Left kidney (tissue), 8 donors: ENCODE measurements at places on chromosomes 3 and 15. TPM values are rescaled to one million over a fixed set of nuclear protein-coding genes. Genes with fewer than 3 reads are reported as not detected.

DNA sequence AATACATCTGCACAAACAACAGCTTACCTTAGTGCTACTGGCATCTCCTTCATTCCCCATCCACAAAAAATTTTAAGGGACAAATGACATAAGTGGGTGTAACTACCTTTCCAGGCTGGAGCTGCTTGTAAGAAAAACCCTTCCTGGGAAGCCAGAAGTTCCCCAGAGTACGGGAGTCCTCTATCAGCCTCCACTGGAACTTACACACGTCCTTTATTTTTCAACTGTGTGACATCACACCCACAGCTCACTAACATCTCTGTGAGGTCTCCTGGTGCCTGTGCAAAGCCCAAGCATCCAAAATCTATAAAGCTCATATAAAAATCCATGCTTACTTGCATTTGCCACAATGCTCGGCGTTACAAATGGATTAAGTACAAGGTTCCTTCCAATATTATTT lies 27.6 kb downstream of the LRIG1 start:
- DNase-seq = no peak

DNA sequence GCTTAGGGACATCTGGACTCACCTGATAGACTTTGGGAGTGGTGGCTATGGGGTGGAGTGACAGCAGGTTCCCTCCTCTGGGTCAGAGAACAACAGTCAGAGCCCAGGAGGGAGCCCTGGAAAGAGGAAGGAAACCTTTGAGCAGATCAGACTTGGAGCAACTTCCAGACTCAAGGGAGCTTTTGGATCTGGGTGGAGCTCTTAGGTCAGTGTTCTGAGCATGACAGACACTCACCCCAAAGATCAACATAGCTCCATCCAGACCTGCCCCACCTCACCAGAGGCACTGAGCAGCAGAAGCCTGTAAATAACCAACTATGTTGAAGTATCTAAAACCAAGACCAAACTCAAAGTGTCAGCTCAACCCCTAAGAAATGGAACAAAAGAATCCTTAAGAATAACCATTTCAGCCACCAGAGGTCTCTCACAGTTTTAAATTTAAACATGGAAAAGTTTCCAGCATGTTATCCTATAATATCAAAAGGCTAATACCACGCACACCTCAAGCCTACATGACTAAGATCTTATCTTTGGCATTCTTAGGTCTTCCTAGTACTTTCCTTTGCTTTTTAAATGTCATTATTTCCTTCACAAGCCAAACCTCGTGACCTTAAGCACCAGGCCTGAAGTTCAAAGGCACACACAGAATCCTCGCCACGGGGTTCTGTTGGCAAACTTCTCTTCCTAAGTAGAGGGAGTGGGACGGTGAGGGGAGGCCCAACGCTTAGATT lies 56.4 kb downstream of the UMPS start:
- no peak for DNase-seq

- DNase-seq = no peak
These were observed 165.0 kb downstream of the PDZRN3 start for GRCh38 chr3:73459711-73460110.

- no peak for DNase-seq
These were observed 1109.3 kb downstream of the ROBO2 start for GRCh38 chr3:78148986-78149717.

- no peak for DNase-seq
These were observed 301.2 kb downstream of the OXSM start for GRCh38 chr3:26091096-26091495.

DNA sequence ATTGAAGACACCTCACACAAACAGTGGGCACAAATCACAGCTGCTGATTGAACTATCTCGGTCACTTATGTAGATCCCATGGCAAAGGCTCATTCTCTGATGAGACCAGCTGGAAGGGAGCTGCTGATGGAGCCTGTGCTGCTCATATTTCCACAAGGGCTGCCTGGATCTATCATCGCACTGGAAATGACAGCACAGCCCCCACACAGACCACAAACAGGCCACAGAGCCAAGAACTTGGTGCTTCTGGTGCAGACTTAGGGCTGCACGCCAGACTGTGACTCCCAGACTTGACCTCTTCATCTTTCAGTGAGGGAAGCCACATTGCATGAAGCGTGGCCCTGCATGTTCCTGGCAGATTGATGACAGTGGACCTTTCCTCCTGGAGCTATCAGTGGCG lies 197.6 kb downstream of the MINAR1 start:
- peak; percentile 7 for DNase-seq

GRCh38 chr3:123934250-123934649 lies 26.8 kb downstream of the CCDC14 start:
- no peak for DNase-seq

DNA sequence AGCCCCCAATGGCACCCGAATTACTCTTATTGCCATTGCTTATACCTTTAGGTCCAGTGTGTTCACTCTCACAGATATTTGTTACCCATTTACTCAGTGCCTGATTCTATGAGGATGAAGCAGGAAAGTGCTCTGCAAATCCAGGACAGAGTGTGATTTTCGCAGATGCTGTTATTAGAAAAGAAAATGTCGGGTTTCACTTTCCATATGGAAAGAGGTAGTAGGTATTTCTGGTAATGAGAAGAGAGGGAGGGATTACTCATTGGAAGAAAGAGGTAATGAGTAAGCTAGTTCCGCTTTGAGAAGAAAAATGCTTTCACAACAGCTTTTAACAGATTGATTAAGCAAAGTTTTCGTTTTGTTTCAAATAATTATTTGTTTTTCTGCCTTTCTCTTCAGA lies 336.3 kb upstream of the CFAP20DC start:
- no peak for DNase-seq

DNA sequence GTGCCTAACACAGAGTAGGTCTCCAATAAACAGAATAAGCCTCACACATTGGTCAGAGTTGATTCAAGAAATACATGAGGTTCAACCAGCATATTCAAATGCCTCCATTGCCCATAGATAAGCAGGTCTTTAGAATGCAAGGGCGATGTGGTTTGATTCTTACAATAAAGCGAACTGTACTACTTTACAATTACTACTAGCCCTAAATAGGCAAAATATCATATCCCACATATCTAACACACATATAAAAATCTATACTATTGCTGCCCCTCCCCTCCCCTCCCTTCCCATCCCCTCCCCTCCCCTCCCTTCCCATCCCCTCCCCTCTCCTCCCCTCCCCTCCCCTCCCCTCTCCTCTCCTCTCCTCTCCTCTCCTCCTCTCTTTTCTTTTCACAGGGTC lies 6.7 kb upstream of the GRM7 start:
- DNase-seq = no peak

DNA sequence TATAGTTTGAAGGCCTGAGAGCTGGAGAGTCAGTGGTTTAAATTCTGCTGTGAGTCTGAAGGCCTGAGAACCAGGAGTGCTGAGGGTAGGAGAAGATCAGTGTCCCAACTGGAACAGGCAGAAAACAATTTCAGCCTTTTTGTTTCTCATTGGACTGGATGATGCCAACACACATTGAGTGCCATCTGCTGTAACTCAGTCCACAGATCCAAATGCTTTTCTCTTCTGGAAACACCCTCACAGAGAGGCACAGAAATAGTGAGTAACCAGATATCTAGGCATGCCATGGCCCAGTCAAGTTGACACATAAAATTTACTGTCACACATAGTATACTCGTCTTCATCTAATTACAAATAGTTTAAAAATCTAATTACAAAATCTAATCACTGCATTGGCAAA lies 100.8 kb downstream of the NEO1 start:
- no peak for DNase-seq

DNA sequence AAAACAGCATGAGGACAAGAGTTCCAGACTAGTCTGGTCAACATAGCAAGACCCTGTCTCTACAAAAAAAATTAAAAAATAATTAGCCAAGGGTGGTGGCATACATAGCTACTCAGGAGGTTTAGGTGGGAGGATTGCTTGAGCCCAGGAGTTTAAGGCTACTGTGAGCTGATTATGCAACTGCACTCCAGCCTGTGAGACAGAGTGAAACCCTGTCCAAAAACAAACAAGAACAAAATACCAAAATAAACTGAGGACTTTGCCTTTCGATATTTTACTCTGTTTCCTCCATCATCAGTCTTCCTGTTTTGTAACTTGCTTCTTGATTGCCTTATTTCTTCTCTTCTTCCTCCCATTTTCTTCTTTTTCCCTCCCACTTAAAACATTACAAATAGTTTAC lies 504.4 kb downstream of the ROBO1 start:
- no peak for DNase-seq

DNA sequence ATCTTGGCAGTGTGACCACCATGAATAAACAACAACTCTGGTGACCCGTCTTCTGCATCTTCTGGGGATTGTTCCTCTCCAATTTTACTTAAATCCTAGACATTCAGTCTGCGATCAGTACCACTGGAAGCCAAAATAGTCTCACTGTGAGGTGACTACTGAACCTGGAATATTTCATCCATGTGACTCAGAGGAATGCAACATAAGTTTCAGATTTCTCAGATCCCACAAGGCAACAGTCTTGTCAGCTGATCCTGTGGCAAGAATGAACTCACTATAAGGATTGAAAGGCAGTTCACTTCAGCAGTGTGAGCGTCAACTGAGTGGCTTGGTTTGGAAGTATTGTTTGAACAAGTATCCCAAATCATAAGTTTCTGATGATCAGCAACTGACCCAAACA lies 13.2 kb downstream of the NSUN3 start:
- DNase-seq = no peak

GRCh38 chr3:46481636-46482035 lies 16.1 kb upstream of the RTP3 start:
- DNase-seq = no peak

DNA sequence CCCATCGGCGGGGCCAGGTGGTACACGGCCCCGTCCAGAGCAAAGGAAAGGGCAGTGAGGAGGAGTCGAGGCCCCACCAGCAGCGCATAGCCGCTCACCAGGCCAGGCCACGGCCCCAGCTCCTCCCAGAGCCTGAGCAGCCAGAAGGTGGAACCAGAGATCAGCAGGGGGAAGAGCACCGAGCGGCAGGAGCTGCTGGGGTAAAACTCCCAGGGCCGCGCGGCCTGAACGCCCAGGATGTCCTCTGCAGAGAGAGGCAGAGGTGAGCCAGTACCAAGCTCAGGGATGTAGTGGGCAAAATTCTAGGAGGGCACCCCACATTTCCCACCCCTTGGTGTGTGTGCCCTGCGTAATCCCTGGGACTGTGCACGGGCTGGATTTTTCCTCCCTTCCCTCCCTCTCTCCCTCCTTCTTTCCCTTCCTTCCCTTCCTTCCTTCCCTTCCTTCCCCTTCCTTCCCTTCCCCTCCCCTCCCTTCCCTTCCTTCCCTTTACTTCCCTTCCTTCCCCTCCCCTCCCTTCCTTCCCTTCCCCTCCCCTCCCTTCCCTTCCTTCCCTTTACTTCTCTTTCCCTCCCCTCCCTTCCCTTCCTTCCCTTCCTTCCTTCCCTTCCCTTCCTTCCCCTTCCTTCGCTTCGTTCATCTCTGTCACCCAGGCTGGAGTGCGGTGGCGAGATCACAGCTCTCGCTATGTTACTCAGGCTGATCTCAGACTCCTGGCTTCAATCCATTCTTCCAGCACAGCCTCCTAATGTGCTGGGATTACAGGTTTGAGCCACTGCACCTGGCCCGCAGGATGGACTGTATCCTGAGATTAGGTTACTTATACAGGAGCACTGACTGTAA lies 6.3 kb upstream of the NCBP2 start:
- no peak for DNase-seq

- no peak for DNase-seq
These were observed 185.9 kb downstream of the GREM1 start for GRCh38 chr15:32903591-32904290.

- DNase-seq = no peak
These were observed 74.7 kb upstream of the C3orf80 start for GRCh38 chr3:160150525-160150924.

- DNase-seq = no peak
These were observed 15.8 kb upstream of the RFTN1 start for GRCh38 chr3:16529264-16529663.

DNA sequence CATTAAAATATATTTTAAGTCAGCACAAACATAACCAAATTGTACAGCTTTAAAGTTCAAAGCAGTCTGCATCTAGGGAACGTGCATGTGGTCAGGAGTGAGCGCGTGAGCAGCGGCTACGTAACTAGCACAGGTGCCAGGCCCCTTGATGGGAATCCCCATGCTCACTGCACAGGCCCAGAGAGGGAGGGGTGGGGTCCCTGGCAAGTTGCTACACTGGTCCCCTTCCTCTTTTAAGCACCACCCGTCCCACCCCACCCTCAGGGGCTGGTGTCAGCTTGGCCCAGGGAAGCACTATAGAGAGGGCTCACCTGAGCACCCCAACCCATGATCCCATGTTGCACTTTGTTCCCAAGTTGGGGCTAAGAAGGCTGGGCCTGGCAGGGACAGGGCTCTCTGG lies 835 bp upstream of the GMPPB start:
- DNase-seq = no peak

DNA sequence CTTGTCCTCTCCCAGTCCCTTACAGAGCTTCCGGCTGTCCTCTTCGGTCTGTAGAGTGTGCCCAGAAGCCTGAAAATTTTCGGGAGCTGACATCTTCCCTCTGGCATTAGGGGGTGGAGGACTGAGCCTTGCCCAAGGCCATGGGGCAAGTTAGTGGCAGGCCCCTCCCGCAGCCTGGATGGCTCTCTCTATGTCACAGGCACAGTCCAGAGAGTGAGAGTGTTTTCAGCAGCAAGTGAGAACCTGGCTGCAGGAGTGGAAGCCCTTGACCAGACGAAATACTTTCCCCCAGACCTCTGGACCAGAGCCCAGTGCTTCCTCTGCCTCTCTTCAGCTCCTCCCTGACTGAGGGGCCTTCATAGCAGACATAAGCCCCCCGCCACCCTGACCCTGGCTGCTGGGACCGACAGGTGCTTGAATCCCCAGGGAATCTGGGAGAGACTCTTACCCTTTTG lies 50.5 kb upstream of the SEC22A start:
- DNase-seq = no peak

- peak; percentile 51 for DNase-seq
These were observed 3.2 kb upstream of the GABRG3 start for GRCh38 chr15:26967719-26968269.

DNA sequence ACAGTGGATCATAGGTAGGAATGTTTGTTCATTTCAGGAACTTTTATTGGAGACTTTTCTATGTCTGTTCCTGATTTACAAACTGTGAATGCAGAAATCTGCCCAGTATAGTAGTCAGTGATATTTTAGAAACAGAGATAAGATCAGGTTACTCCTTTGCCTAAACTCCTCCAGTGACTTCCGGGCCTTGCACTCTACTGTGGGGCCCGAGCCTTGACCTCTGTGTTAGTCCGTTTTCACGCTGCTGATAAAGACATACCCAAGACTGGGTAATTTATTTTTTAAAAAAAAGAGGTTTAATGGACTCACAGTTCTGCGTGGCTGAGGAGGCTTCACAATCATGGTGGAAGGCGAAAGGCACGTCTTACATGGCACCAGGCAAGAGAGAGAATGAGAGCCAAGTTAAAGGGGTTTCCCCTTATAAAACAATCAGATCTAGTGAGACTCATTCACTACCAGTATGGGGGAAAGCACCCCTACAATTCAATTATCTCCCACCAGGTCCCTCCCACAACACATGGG lies 127.1 kb downstream of the DNAJB8 start:
- DNase-seq = no peak

GRCh38 chr3:122676759-122677158 lies 3.9 kb upstream of the PARP14 start:
- DNase-seq = no peak

- DNase-seq = no peak
These were observed 67.4 kb downstream of the FBLN2 start for GRCh38 chr3:13616359-13616758.

The SERPINI1 gene
- polyA plus RNA-seq = 39.9 TPM

The FES gene
- 13.1 TPM for polyA plus RNA-seq

The RTP3 gene
- not detected for polyA plus RNA-seq

The RPP14 gene
- 27.4 TPM for polyA plus RNA-seq

The AADAC gene
- polyA plus RNA-seq = 0.25 TPM

The AGTR1 gene
- polyA plus RNA-seq = 19.2 TPM

The TBC1D23 gene
- 41.7 TPM for polyA plus RNA-seq

The KLHL6 gene
- polyA plus RNA-seq = 1.1 TPM

The HDC gene
- 0.96 TPM for polyA plus RNA-seq
